ENCODE measurements at places on chromosomes 4 and X.

DNA sequence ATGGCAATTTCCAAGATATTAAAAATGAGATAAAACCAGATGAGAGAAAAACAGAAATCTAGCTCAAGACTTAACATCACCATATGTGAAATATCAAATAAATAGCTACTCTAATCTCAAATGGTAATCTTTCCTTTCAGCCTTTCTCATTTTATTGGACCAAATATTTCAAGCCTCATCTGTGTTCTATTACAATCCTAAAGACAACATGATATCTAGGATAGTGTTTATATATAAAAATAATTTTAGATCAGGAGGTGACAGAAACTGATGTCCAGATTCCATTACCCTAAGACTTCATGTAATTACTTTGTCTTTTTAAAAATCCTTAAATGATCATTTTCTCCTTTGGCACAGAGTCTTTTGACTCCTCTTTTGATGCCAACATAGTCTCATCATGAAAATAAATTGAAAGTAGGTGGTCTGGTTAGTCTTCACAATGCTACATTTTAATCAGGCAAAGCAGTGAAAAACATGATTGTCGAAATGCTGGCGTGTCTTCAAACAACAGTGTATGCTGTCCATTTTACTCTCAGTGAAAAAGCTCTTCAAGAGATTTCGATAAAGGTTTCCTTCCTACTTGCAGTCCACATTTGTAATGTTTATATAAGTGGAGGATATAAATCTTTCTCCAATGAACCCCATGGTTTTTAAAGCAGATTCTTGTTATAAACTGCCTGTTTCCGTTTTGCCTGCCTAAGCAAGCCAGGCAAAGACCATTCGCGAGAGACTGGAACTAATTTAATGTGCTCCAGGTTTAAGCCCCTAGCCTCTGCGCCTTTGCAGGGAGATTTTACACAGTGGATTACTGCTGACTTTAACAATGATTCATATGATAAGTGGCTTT, 169.8 kb downstream of the SCFD2 start:
- DNase-seq: no peak

GRCh38 chr4:173159791-173160190, 8.8 kb upstream of the GALNT7 start:
- no peak for DNase-seq

DNA sequence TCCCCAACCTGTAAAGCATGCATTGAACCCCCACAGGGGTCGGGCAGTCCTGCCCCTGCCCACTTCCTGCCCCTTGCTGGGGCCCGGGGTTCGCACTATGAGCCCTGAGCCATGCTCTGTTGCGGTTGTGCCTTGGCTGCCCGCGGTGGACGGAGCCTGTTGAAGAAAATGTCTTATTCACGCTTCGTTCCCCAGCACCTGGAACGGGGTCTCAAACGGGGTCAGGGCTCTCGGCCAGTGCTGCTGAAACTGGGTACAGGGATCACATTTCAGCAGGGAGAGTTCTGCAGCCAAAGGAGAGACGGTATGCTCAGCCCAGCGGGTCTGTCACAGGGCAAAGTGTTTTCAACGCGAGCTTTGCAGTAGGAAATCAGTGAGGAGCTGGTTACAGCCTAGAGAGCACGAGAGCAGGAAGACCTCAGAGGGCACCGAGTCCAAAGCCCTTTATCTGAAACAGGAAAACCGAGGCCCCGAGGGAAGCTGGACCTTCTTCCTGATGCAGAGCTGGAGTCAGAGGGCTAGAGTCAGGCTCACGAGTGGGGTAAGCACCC, 46.3 kb upstream of the AFAP1 start:
- no peak for DNase-seq

DNA sequence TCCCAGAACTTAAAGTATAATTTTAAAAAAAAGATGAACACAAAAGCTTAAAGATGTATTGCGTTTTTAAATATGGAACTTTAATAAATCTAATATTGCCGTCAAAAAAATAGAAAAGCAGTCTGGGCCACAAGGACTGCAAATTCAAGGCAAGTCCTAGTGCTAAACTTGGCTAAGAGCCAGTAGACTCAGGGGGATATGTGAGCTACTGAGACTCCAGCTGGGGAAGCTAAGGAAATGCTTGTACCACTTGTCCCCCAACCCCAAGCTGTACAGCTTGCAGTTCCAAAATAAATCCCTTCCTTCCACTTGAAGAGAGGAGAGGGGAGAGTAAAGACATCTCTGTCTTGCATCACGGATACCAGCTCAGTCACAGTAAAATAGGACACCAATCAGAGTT, 290.8 kb upstream of the FGF13 start:
- no peak for DNase-seq

DNA sequence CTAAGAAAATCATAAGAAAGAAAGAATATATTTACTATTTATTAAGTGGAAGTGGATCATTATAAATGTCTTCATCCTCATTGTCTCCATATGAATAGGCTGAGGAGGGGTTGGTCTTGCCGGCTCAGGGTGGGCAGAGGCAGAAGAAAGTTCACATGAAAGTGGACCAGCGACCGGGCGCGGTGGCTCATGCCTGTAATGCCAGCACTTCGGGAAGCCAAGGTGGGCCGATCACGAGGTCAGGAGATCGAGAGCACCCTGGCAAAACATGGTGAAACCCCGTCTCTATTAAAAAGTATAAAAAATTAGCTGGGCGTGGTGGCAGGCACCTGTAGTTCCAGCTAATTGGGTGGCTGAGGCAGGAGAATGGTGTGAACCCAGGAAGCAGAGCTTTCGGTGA, 1145.4 kb downstream of the STIM2 start:
- DNase-seq: no peak

GRCh38 chr4:161816958-161817357, 346.8 kb downstream of the FSTL5 start:
- no peak for DNase-seq

GRCh38 chr4:73653695-73654106, 33.5 kb upstream of the RASSF6 start:
- DNase-seq: no peak

DNA sequence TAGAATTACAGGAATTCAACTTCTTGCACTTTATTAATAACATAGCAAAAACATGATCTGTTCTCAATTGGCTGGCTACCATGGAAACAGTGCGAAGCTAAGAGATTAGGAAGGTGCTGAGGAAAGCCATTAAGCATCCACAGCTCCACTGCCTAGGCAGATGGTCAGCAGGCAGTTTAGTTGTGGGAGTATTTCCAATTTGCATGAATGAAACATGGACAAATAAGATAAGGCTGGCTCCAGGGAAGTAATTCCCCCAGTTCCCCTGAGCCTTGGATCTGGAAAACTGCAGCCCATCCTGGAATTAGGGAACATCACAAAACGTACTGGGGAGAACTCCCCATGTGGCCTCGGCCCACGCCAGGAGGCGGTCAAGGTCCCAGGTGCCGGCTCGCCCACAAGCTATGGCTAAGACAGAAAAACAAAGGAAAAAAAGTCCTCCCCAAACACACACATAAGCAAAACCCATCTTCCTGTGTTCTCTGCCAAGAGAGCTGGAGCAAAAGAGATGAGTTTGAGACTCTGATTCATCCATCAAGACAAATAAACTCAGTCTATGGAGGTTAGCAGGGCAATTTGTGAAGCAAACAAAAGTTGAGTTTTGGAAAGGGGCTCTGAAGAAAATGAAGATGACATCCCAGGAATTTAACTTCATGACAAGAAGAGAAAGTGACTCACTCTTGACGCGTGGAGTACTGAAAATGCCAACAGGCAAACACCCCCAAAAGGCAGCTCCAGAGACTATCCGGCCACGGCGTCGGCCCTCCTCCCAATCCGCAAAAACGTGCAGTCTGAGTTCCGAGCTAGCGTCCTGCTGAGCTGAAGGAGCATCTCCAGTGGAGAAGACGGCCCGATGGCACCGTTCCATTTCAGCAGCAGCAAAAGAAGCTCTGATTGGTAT, 45.1 kb downstream of the IGFBP7 start:
- DNase-seq: no peak

GRCh38 chrX:68072041-68072440, 361.3 kb downstream of the OPHN1 start:
- DNase-seq: no peak

DNA sequence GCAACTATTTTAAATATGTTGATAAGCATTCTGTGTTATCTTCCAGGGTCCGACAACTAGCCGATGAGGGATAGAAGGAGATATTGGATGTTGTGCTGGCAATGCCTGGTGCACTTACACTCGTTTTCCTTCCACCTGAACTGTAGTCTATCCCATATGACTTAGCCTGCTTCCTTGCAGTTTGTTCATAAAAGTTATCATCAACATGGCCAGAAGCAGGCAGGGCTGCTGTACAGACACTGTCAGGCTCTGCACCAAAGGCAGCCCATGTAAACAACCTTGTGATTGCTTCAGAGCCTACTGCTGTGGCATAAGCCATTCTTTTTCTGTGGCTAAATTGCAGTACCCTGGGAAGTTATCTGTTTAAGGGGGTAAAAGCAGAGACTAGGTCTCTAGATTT, 1.6 kb downstream of the MAPK10 start:
- DNase-seq: no peak

DNA sequence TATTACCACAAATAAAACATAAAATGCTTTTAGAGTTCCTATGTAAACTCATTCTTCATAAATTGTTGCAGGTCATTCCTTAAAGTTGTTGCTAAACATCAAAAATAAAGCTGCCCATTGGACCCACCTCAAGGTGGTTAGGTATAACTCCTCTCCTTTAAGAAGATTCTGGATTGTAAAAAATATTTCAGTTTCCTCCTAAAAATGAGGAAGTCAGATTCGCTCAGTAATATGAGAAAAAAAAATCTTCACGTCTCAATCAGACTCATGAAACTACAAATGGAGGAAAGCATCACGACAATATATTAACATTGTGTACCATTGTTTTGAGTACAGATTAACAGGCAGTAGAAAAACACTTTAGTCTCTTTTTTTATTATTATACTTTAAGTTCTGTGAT, 105.9 kb downstream of the DDX60 start:
- no peak for DNase-seq

- no peak for DNase-seq
Measured at GRCh38 chr4:66014146-66014765, 344.0 kb upstream of the EPHA5 start.

DNA sequence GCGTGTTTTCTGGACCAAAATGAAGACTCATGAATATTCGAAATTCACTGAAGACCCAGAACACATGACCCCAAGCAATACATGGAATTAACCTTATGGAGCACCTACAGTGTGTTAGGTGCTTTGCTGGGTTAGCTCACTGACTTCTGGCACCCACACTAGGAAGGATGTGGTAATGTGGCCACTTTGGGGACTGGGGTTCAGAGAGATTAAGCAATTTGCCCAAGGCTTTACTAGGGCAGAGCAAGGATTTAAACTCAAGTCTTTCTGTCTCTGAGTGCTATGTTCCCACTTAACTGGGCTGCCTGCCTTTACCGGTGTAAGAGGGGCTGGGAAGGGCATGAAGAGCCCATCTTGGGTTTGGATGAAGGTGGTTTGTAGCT, 162.0 kb upstream of the ATP6AP2 start:
- no peak for DNase-seq

- DNase-seq: peak; percentile 18
Measured at GRCh38 chr4:170259631-170260153, 169.9 kb upstream of the AADAT start.

DNA sequence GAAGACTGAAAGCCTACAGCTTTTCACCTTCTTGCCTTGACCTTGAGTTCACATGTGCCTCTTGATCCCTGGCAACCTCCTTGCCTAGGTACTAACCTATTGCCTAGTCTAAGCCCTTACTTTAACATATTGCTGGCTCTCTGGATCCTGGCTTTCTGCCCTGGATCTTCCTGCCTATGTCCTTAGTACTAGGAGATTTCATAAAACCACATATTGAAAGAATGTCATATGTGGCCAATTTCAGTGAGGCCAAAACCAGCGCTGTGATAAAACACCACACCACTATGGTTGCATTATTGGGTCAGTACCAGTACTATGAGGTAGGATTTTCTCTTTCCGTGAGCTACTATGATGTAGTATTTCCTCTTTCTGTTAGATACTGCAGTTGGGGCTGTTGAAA, 80.4 kb downstream of the CT47B1 start:
- DNase-seq: no peak

- no peak for DNase-seq
Measured at GRCh38 chrX:13048280-13048679, 3.9 kb upstream of the FAM9C start.

DNA sequence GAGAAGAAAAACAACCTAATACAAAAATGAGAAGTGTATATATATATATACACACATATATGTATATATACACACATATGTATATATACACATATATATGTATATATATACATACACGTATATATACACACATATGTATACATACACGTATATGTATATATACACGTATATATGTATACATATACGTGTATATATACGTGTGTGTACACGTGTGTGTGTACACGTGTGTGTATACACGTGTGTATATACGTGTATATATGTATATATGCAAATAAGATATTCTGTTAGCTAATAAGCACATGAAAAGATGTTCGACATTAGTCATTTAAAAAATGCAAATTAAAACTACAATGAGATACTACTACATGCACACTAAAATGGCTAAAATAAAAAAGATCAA, 92.7 kb upstream of the MAGEA10 start:
- no peak for DNase-seq

- no peak for DNase-seq
Measured at GRCh38 chr4:101135371-101136010, 211.8 kb downstream of the PPP3CA start.

GRCh38 chr4:152510349-152511147, 25.3 kb downstream of the FBXW7 start:
- no peak for DNase-seq

GRCh38 chr4:184413261-184414046, 60.9 kb downstream of the IRF2 start:
- DNase-seq: no peak

GRCh38 chr4:171602638-171603355, 210.4 kb upstream of the GALNTL6 start:
- no peak for DNase-seq

- DNase-seq: no peak
Measured at GRCh38 chr4:176448761-176449160, 129.0 kb downstream of the SPCS3 start.

Measured in CD4-positive, alpha-beta T cell treated with Interleukin-15 for 1 hour (primary cell).